ENCODE measurements at places on chromosomes 12 and 14.

GRCh38 chr12:51077930-51078329, 5.5 kb downstream of the CSRNP2 start:
- no peak for DNase-seq

DNA sequence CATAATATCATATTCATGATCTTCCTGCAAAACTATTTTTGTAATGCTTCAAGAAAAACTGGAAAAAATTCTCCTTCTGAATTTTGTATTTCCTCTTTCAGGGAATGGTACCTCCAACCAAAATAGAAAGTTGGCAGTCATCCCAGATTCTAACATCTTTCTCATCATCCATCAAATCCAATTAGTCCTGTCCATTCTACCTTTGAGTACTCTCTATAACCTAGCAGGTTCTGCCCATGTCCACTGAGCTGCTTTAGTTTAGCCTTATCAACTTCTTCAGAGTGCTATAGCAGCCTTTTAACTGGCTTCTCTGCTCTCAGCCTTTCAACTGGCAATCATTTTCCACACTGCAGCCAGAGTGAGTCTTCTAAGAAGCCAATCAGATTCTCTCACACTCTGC, 236.2 kb downstream of the AKAP6 start:
- no peak for DNase-seq

DNA sequence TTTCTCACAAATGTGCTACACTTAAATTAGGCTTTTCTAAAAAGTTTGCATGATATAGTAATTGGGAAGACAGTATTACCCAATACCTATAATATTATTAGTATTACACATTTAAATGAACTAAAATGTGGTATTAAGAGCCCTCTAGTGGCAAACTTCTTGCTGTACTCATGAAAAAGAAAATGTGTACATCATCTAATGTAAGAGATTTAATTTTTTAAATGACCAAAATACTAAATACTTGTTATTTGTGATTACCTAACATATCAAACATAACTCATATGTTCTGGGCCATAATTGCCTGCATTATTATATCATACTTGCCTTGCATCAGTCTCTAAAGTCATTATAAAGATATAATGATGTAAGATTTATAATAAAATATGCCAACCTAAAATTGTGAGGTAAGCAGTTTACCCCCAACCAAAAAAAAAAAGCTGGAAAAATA, 64.2 kb downstream of the DNAI7 start:
- DNase-seq = peak; percentile 9

DNA sequence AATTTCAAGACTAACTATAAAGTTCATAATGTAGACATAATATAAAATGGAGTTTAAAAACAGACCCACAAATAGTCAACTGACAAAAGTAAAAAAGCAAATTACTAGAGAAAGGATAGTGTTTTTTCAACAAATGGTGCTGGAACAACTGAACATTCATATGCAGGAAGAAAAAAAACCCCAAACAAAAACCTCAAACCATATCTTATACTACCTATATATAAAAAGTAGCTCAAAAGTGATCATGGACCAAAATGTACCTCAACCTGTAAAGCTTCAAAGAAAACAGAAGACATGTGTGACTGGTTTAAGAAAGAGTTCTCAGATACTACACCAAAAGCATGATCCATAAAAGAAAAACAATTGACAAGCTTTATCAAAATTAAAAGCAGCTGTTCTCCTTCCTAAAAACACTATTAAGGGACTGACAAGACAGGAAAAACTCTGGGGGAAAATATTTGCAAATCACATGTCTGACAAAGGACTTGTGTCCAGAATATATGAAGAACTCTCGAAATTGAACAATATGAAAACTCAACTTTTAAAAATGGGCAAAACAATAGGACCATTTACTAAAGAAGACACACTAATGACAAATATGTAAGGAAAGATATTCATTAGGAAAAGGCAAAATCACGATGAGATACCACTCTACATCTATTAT, 22.7 kb upstream of the ARID4A start:
- no peak for DNase-seq

GRCh38 chr14:50210074-50210473, 21.3 kb downstream of the SOS2 start:
- DNase-seq = no peak

- DNase-seq = no peak
Measured at GRCh38 chr14:77225892-77226557, 44.4 kb downstream of the TMEM63C start.

GRCh38 chr14:33799705-33800570, 150.9 kb downstream of the EGLN3 start:
- no peak for DNase-seq

DNA sequence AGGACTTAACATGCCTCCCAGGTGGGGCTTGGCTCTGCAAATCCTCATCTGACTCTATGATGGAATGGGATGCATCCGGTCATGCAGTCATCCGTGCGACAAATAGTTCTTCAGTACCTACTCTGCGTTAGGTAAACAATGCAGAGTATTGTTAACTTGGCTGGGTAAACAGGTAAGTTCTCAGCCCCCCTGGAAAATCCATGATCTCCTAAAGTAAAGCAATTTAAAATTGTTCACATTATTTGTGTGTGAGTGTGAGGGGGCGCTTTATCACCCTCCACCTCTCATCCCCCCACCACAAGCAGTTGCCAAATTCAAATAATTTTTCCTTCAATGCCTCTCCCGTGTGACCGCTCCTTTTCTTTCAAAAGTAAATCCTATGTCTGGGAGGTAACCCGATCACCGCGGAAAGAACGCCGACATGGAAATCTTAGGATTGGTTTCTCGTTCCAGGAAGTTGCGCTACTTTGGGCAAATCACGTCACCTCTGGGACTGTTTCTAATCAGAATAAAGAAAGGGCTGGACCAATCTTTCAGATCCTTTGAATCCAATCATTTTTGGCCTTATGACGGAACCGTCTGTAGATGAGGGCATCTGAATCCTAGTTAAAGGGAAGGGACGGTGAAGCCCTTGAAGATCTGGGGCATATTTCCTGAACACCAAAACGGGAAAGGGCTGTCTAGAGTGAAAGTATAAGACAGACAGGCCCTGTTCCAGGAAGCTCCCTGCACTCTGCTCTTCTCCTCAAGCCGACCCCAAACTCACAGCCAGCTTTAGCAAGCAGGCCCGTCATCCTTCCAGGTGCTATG, 44.0 kb upstream of the SINHCAF start:
- DNase-seq = peak; percentile 16

DNA sequence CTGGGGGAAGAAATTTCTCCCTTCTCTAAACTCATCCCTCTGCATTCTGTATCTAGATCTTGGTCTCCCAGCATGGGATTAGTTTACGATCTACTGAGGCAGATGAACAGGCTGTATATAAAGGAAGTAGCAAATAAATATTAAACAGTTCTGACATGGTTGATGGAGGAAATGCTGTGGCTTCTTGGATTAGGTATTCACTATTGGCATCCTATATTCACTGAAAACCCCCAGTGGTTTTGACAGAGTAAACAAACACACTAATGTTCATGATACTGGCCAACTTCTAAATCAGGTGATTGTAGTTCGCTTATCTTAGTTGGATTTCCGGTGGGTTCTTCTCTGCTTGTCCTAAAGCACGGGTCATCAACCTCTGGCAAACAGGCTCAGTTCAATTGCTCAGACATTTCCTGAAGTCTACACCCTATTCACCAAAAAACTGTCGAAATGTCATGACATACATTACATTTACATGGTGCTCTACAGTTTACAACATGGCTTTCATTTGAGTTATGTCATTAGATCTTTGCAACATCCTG, 433.9 kb downstream of the EGLN3 start:
- DNase-seq = no peak

DNA sequence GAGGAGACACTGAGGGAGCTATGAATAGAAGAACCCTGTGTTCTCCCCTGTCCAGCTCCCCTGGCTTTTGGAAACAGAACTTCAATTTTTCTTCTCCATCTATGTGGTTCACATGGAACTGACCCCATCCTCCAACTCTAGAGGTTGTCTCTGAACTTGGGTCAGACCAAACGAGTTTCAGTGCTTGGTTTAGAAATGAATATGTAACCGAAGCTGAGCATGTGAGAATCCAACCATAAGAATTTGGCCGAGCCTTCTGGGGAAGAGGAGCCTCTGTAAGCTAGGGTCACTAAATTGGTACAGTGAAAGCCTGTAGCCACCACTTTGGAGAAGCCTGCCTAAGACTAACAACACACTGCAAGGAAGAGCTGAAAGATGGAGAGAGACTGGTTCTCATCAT, 464.4 kb downstream of the ZFP36L1 start:
- DNase-seq = no peak

- no peak for DNase-seq
Measured at GRCh38 chr12:51874000-51874399, 13.9 kb upstream of the ANKRD33 start.

DNA sequence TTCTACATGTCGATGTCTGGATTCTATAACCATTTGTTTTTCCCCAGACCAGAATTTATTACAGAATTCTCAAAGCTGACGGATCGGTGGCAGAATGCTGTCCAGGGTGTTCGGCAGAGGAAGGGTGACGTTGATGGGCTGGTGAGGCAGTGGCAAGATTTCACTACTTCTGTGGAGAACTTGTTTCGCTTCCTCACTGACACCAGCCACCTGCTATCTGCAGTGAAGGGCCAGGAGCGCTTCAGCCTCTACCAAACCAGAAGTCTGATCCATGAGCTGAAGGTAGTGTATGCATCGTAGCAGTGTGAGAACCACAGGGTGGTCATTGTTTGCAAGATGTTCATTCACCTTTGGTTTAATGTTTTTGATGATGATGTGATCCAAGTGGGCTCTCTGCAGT, 124.0 kb downstream of the ESR2 start:
- DNase-seq = no peak

All from GM04503 (cell line).